ENCODE measurements at places on chromosomes 7 and 10. TPM values are rescaled to one million over a fixed set of nuclear protein-coding genes. Genes with fewer than 3 reads are reported as not detected.
A peak's percentile ranks its signal among the peaks of the same experiment; 100 is the strongest.

DNA sequence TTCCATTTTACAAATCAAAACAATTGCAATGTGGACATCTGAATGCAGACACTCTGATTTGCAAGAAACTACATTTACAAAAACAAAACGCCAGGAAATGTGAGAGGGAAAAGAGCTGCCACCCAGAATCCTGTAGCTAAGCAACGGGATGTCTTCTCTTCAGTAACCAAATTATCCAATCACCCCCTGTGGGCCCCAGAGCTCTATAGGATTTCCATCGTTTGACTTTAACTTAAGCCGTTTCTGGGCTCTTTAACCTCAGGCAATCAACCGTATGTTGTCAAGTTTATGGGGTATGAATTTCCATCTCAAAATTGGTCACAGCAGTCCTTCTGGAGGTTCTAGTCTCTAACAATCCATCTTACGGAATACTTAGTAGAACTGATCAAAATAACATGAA, 240.5 kb downstream of the ETV1 start:
- no peak for DNase-seq

- DNase-seq = no peak
These were observed 55.2 kb downstream of the HIPK2 start for GRCh38 chr7:139722604-139723003.

- no peak for DNase-seq
These were observed 96.2 kb downstream of the NPTX2 start for GRCh38 chr7:98713165-98713810.

- peak; percentile 92 for DNase-seq
These were observed 28.4 kb downstream of the TMEM130 start for GRCh38 chr7:98841179-98841997.

- DNase-seq = no peak
These were observed 61.9 kb downstream of the TMEM26 start for GRCh38 chr10:61391281-61391680.

DNA sequence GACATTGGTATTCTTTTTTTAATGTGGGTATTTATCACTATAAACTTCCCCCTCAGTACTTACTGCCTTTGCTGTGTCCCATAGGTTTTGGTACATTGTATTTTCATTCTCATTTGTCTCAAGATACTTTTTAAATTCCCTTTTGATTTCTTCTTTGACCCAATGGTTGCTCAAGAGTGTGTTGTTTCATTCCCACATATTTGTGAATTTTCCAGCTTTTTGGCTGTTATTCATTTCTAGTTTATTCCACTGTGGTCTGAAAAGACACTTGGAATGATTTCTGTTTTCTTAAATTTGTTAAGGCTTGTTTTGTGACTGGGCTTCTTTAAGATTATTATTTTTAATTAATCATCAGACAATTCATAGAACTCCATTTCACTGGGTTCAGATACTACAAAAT, 105.0 kb downstream of the EPC1 start:
- DNase-seq = no peak

CPA1 gene
- not detected for total RNA-seq

TSC22D4 gene
- 46.5 TPM for total RNA-seq

GRID2IP gene
- total RNA-seq = not detected

BCAP29 gene
- total RNA-seq = 29.8 TPM
